ENCODE measurements at places on chromosomes 5 and 9. TPM values are rescaled to one million over a fixed set of nuclear protein-coding genes. Genes with fewer than 3 reads are reported as not detected.

The SPINK13 gene
- polyA plus RNA-seq: 0.23 TPM

DNA sequence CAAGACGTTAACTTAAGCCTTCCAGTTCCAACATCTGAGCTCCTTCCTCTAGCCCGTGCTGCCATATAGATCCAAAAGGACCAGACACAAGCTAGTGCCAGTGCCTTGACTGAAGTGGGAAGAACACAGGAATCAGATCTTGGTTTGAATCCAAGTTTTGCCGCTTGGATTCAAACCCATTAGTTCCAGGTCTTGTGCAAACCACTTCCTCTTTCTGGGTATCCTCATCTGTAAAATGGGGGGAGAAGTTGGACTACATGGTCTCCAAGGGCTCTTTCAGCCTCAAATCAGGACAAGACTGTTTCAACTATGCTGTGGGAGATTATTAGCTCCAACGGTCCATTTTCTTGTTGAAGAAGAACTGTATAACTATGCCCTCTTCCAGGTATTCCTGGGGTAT lies 32.6 kb downstream of the TTLL11 start:
- DNase-seq: no peak

- no peak for DNase-seq
These were observed 7.8 kb upstream of the BOD1 start for GRCh38 chr5:173624282-173624681.

DNA sequence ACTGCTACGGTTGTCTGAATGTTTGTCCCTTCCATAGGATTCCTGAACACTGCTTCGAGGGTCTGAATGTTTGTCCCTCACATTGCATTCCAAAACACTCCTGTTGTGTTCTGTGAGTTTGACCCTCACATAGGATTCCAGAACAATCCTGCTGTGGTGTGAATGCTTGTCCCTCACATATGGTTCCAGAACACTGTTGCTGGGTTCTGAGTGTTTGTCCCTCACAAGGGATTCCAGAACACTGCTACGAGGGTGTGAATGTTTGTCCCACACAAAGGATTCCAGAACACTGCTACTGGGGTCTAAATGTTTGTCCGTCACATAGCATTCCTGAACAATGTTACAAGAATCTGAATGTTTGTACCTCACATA lies 201.2 kb downstream of the FOXD4L6 start:
- DNase-seq: no peak

The TLE1 gene
- polyA plus RNA-seq: 75.9 TPM

Data from left renal cortex interstitium (tissue), 4 donors.